ENCODE measurements at places on chromosomes 1 and 21.

DNA sequence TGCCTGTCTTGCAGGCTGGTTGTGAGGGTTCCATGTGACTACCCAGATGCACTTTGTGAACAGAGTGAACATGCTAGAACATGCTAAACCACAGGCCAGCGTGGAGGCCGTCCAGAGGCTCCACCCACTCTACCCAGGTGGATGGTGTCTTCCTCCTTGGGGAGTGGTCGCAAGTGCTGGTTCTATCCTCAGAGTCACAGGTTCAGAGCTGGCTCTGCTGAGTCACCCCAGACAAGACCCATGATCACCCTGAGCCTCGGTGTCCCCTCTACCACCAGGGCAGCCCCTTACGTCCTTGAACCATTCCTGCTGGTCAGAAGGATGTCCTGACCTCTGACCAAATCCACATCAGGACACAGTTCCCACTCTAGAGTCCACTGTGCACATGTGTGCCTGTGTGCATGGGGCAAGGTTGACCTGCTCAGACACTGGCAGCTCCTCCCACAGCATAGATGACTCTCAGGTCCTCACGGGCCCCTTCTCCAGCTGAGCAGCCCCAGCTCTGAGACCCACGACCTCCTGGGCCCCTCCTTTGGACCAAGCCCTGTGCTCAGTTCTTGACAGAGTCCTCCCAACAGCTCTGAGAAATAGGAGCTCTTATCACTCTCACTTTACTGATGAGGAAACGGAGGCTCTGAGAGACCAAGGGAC, 391.8 kb downstream of the MATN1 start:
- DNase-seq = no peak

DNA sequence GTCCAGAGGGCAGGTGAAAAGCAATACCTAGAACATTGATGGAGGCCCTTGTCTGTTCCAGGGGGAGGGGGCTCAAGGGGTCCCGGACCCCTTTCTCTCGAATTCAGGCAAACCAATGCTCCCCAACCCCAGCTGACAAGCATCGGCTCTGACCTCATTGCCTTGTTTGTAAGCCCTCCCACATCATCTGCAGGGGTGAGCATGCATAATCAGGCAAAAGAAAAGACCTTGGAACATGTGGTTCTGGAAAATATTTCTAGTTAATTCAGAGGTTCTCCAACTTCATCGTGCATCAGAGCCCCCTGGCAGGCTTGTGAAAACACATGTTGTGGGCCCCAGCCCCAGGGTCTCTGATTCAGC, 231.3 kb downstream of the TOMM20 start:
- DNase-seq = no peak

GRCh38 chr1:204230211-204230610, 16.4 kb upstream of the GOLT1A start:
- DNase-seq = no peak

DNA sequence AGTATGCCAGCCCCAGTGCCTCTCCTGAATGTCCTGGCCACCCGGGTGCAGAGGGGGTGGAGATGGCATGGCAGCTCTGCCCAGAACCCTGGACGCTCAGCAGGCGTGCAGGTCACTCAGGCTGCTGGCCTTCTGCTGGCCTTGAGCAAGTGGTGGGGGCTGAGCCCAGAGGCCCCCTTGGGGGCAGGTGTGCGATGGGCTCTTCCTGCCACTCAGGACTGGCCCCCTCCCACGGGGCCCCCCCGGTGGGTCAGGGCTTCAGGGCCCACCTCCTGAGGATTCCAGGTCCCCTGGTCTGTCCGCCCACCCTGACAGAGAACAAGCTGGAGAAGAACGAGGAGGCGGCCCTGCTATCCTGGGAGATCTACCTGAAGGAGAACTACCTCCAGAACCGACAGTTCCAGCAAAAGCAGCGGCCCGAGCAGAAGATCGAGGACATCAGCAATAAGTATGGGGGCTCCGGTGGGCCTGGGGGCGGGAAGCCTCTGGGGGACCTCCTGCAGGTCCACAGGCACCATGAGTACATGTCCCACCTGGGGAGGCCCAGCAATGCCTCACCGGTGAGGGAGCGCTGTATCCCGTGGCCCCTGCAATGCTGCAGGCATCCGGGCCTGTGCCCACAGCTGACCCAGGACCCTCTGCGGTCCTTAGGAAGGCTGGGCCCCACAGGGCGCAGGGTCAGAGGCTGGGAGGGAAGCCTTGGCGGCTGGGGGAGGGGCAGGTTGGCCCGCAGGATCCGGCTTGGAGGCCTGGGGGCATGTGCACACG, 37.0 kb upstream of the LRRC3 start:
- no peak for DNase-seq

DNA sequence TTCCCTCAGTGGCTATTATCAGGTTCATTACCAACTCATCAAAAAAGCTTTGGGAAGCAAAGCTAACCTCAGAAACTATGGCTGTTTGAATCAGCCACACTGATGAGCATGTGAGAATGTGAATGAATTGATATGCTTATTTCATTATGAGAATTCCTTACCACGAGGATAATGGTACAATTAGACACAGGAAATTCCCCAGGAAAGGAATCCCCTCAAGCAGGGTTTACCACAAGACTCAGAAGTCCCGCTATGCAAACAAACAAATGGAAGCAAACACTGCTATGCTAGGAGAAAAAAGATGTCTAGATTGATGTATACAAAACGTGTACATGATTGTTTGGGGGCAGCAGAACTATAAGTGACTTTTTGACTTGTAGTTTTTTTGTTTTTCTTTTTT, 205.0 kb downstream of the HMCN1 start:
- DNase-seq = no peak

GRCh38 chr1:187038784-187039183, 210.0 kb downstream of the PLA2G4A start:
- DNase-seq = peak; percentile 19

DNA sequence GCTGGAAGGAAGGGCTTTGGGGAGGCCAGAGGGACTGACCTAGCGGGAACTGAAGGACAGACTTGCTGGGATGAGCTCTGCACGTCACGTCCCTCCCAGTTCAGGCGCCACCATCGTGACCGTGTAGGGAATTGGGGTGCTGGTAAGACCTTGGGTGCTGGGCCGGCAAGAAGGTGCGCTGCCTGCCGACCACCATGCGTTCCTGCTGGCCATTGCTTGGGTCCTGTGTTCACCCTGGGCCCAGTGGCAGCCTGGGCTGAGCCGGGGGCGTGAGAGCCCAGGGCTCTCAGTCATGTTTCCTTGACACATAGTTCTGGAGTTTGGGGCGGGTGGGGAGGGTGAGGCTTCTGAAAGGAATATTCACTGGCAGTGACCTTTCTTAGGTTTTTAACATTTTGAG, 176.0 kb downstream of the CAMTA1 start:
- no peak for DNase-seq

DNA sequence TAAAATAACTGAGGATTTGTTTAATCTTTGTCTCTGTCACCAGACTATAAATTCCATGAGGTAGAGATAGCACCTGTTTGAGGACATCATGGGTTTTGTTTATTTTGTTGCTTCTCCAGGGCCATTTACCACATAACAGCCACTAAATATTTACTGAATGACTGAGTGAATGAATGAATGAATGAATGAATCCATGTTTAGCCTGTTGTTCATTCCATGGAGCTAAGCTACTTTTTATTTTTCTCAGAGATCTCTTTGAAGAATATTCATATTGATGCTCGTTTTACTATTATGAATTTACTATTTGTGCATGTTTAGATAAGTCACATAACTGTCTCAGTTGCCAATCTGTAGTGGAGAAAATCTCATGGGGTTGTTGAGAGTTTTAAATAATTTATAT, 17.7 kb downstream of the LRRC8B start:
- DNase-seq = no peak

- DNase-seq = no peak
These were observed 149.3 kb upstream of the ARHGEF16 start for GRCh38 chr1:3305156-3305555.

GRCh38 chr1:115331558-115332331, 6.3 kb downstream of the NGF start:
- no peak for DNase-seq

GRCh38 chr1:12617901-12618660, at the start of gene DHRS3:
Gene DHRS3 (minus strand): TSS chr1:12618210. CDS start chr1:12617348, 862 bp downstream.
- peak; percentile 49 for DNase-seq

GRCh38 chr1:232452736-232453440, 177.0 kb downstream of the SIPA1L2 start:
- DNase-seq = no peak

DNA sequence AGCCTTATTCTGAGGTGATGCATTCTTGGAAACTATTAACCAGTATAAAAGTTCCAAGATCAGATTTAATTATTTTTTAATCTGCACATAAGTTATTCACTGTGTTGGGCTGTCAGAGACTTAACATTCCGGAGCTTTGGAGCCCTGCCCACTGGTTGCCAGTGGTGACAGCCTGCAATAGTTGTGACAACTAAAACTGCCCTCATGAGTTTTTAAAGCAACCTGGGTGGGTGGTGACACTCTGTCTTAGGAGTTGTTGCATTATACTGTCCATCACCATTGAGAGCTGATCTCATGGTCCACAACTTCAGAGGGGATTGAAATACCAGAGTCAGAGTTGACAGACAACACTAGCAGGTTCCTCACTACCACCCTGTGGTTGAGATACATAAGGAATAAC, 653.9 kb upstream of the USP24 start:
- no peak for DNase-seq

DNA sequence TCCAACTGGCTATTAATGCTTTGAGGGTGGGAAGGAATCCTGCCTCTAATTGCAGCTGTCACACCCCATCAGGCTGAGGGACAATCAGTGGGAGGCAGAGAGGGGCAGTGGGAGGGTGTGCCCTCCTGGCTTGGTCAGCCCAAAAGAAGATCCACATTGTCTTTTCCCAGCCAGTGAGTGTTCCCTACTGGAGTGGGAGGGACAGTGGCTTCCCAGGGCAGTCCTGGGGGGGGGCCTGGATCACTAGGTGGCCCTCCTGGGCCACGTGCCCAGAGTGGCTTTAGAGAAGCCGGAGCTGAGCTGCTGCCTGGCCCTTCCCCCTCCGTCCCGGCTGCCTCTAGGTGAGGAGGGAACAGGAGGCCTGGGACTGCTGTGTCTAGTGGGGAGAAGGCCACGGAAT, 14.0 kb downstream of the INKA2 start:
- DNase-seq = no peak

- DNase-seq = no peak
These were observed 105.1 kb downstream of the SEC16B start for GRCh38 chr1:177864538-177865305.

DNA sequence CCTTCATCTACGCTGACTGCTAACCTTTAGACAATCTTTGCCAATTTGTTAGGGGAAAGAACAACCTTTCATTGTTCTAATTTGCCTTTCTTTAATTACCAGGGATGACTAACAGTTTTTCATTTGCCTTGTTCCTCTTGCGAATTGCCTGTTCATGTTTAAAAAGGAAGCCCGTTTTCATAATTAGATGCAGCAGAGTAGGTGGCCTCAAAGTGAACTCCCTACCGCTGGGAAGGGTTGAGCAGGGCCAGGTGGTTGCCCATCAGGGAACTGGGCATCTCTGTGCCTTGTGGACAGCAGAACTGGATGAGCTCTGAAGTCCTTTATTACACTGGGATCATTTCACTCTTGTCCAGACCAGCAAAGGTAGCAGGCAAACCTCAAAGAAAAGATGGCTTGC, 59.0 kb downstream of the HIVEP3 start:
- DNase-seq = no peak

All from non-pigmented ciliary epithelial cell (primary cell).